ENCODE measurements at places on chromosomes 5 and 9.

- no peak for DNase-seq
Observed at GRCh38 chr9:109416135-109416706, 81.9 kb downstream of the PTPN3 start.

DNA sequence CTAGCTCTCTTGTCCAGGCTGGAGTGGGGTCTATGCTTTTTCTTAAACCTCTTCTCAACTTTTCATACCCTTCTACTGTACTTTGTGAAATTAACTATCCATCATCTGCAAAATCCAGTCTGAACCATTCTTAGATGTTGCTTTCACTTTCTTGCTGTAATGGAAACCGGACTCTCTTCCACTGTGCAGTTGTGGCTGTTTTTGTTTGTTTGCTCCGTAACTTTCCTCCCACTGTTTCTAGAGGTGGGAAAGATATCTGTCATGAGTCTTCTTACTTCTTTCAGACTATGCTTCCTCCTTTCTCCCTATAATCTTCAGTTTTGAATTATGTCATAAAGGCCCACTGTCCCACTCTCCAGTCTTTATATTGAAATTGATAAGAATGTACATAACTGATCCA, 6.5 kb downstream of the TNPO1 start:
- DNase-seq, result no peak

DNA sequence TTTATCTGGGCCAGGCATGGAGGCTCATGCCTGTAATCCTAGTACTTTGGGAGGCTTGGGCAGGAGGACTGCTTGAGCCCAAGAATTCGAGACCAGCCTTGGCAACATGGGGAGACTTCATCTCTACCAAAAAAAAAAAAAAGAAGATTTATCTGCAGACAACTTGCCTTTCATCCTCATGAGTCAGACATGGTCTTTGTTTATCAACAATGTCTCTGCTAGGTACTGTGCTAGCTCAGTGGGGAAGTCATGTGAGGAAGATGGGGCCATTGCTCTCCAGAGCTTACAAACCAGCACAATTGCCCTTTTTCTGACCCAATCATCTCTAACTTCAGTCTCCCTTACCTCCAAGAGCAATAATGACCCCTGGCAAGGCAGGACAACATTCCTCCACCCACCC, 1.6 kb downstream of the URM1 start:
- no peak for DNase-seq

GRCh38 chr5:89020926-89021610, 138.1 kb upstream of the MEF2C start:
- DNase-seq, result no peak

DNA sequence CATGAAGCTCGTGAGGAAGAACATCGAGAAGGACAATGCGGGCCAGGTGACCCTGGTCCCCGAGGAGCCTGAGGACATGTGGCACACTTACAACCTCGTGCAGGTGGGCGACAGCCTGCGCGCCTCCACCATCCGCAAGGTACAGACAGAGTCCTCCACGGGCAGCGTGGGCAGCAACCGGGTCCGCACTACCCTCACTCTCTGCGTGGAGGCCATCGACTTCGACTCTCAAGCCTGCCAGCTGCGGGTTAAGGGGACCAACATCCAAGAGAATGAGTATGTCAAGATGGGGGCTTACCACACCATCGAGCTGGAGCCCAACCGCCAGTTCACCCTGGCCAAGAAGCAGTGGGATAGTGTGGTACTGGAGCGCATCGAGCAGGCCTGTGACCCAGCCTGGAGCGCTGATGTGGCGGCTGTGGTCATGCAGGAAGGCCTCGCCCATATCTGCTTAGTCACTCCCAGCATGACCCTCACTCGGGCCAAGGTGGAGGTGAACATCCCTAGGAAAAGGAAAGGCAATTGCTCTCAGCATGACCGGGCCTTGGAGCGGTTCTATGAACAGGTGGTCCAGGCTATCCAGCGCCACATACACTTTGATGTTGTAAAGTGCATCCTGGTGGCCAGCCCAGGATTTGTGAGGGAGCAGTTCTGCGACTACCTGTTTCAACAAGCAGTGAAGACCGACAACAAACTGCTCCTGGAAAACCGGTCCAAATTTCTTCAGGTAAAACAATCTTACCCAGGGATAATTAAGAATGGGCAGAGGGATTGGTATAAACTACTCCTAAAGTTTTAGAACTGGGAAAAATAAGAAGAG, 12.9 kb downstream of the ITGA1 start:
- DNase-seq, result peak; percentile 18

DNA sequence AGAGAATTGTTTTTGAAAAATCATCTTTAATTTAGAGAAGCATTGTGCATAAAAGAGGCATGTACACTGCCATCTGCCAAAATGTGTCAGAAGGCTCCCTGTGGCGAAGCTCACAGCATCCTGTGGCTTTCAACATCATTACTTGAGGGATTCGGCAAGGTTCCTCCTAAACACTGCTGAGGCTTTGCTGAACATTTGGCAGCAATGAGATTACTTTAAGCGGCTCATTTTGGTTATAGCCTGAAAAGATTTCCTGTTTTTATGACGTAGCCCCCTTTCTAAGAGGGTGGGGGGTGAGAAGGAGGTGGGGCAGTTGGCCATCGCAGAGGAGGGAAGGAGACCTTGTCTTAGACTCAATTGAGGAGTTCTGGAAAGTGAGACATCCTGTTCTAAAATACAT, 469.4 kb downstream of the RASEF start:
- no peak for DNase-seq

DNA sequence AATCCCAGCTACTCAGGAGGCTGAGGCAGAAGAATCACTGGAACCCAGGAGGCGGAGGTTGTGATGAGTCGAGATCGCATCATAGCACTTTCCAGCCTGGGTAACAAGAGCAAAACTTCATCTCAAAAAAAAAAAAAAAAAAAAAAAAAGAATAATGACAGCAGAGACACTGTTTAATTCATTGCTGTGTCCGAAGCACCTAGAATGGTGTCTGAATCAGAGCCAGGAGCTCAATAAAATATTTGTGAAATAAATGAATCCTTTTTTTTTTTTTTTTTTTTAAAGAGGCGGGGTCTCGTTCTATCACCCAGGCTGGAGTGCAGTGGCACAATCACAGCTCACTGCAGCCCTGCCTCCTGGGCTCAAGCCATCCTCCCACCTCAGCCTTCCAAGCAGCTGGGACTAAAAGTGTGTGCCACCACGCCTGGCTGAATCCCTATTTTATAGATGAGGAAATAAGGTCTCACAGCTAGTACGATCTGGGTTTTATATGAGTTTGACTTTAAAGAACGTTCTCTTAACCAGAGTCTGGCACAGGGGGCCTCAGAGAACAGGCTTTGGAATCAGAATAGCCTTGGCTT, 47.8 kb downstream of the THOC3 start:
- DNase-seq, result no peak

- peak; percentile 46 for DNase-seq
Observed at GRCh38 chr5:79878721-79879336, 112.2 kb downstream of the MTX3 start.

DNA sequence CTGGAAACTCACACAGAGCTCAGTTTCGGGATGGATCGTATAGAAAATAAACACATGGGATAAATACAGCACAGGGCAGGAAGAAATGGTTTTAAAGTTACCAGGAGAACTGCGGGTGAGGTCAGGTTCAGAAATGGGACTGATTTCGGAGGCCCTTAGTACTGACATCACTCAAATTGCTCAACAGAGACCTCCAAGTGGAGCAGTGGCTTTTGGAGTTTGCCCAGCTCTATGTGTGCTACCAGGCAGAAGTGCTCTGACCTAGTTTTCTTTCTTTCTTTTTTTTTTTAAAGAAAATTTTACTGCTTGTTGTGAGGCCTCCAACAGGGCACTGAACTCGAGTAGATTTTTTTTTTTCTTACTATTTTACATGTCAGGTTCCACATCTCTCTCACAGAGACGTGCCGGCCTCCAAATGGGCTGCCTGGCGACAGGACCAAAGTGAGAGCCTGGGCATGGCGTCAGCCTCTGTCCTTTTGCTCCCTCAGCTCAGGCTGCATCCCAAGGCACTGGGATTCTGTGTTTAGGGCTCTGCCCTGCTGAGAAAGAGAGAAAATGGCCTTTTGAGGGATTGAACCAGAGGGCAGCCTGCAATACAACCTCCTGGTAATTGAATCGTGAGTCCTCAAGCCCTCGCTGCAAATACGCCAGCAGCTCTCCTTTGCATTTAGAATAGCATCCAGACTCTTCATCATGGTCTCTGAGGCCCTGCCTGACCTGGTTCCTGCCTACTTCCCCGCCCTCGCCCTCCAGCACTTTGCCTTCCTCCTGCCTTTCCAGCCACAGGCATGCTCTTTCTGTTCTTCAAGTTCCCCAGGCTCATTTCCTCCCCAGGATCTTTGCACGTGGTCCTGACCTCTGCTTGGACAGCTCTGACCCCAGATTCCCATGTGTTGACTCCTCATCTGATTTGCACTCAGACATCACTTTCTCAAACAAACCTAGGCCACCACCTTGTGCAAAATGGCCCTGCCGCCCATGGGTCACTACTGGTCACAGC, 173.5 kb downstream of the FGF1 start:
- no peak for DNase-seq

DNA sequence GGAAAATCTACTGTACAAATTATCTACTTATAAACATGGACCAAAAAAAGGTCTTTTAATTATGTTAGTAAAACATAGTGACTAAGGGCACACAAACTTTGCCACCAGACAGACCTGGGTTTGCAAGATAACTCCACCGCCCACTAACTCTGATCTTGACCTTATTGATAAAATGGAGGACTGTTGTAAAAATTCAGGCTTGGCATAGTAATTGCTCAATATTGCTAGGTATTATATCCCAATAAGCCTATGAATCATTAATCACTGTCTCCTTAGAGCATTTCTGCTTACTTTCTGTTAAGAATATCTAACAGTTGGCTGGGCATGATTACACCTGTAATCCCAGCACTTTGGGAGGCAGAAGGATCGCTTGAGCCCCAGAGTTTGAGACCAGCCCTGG, 3.8 kb downstream of the C9orf40 start:
- no peak for DNase-seq

- DNase-seq, result no peak
Observed at GRCh38 chr5:91245871-91246270, 137.2 kb downstream of the ARRDC3 start.

GRCh38 chr5:73299665-73300336, 126.8 kb downstream of the TMEM174 start:
- DNase-seq, result no peak

- DNase-seq, result no peak
Observed at GRCh38 chr5:136033848-136034247, 5.1 kb downstream of the TGFBI start.

- peak; percentile 51 for DNase-seq
Observed at GRCh38 chr9:14846871-14847311, 63.3 kb downstream of the FREM1 start.

- no peak for DNase-seq
Observed at GRCh38 chr9:114830546-114830945, 24.7 kb upstream of the TNFSF15 start.

DNA sequence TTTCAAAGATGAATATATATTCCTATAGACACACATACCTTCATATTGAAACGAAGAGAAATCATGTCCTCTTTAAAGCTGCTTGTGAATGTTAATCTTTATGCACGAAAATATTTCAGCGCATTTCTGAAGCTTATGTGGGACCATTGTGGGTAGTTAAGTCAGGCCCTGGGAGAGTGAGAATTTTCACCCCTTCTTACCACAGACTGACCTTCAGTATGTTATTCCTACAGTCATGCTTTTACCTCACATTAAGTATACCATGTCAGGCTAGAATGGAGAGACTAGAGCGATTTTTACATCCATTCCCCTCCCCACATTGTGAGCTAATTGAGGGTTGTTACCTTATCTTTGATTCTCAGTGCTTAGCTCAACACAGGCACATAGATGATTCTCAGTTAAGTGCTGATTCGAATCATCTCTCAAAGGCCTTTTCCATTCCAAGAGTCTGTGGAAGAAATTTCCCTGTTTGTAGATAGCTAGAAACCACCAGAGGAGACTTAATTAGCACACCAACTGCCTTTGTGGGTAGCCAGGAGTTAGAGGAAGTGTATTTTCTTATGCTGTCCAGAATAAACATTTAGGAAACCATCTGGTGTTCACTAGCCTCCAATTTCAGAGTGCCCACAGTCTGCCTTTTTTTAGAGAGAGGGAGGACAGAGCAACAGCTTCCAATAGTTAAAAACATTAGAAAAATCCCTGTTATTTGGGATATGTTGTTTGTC, 110.5 kb downstream of the MEGF10 start:
- DNase-seq, result no peak

DNA sequence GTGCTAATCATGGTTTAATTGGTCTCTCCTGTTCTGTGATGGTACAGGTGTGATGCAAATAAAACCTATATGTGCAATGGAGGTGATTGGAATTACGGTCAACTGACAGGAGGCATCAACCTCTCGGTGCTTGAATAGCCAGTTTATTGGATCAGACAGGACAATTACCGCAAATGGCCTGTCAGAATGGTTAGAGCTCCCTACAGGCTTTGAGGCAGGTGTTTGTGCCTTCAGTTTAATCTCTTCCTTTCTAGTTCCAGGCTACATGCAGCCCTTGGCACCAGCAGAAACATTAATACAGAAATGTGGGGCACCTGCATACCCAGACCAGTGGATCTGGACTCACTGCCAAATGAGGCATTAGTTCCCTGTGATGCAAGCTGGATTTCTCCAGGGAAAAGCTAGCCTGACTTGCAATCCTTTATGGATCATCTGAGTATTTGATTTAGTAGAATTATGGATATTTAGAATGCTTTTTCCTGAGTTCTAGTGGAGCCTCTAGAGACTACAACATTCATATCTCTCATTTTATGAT, 128.6 kb downstream of the MAT2B start:
- DNase-seq, result no peak

DNA sequence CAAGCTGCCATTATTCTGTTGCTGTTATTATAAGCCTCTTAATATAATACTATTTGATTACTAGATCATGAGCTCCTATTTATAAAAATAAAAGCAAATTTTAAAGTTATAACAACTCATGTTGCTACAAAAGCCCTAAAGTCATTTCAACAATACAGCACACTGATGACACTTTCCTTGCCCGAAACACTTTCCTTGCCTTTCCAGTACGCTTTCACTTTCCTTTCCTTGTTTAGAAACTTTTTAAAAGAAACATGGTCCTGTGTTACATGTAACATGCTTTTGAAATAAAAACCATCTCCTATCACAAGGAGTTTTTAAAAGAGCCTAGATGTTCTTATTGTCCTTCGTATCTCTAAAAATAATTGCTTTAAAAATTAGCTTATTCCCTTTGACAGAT, 688.4 kb downstream of the PTPRD start:
- DNase-seq, result no peak

DNA sequence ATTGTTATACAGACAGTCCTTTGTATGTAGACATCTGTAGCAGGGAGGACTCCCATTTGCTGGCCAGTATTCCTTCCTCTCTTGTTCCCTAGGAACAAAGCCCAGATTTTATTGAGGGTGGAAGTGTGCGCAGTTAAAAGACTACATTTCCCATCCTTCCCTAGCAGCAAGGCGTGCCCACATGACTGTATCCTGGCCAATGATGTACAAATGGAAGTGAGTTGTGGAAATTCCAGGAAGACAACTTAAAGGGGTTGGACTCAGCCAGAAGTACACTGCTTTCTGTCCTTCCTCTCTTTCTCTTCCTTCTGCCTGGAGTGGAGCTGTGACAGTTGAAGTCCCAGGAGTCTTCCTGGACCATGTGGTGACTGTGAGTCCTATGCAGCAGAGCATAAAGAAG, 89.0 kb downstream of the HRH2 start:
- DNase-seq, result no peak

All from stimulated activated CD4-positive, alpha-beta T cell treated with anti-CD3 and anti-CD28 coated beads, Interleukin-12 subunit alpha, Interleukin-12 subunit beta, amount 100 ng/mL, for 48 hours (primary cell).